Stimulated activated CD8-positive, alpha-beta memory T cell treated with anti-CD3 and anti-CD28 coated beads, Interleukin-7, amount 100 ng/mL, for 1 hour (primary cell): ENCODE measurements at places on chromosomes 1 and 21.

DNA sequence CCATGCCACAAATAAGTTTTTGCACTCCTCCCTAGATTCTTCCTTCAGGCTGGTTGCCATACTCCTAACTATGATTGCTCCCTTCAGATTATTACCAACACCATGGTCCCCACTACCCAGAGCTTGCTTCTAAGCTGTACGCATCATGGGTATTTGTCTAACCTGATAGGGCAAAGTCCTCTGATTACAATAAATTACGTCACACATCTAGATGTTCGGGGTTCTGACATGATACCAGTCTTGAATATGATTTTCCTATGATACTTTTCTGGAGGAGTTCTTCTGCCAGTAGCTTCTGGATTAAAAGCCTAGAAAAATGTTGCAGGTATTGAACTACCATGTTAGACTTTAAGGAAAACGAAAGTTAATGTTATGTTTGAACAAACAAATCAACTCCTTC lies 67.2 kb downstream of the NUF2 start:
- no peak for DNase-seq

DNA sequence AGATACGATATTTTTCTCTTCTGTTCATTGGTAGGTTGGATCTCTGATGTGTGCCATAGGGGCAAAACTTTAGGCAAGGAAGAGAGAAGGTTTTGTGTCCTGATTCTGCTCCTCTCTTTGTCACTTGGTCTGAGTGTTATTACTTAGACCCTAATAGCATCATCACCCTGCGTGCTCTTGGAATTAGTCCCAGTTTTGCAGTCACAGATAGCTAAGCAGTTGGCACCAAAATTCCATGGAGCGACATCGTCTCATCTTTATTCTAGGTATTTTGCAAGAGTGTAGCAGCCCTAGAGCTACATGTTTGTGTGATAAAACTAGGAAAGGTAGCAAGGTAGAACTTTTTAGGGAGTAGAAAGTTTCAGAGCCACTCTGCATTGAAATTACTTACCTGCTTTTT lies 23.8 kb downstream of the PIP5K1A start:
- no peak for DNase-seq

DNA sequence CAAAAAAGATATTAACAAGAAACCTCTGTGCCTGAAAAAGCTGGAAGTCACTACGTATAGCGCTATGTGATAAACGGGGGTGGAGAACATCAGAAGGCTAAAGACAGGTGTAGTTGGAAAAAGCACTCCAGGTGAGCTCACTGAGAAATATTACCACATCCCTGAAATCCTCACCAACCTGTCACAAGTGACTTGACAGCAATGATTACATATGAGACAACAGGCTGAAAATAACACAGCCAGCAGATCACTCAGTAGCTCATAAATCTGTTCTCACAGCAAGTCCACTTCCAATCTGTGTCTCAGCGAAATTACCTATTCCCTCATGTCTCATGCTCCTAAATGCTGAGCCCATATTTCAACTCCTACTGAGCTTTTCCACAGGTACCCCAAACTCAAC lies 120.5 kb downstream of the UBR4 start:
- DNase-seq: no peak

GRCh38 chr1:238384381-238384780 lies 493.7 kb upstream of the ZP4 start:
- no peak for DNase-seq

DNA sequence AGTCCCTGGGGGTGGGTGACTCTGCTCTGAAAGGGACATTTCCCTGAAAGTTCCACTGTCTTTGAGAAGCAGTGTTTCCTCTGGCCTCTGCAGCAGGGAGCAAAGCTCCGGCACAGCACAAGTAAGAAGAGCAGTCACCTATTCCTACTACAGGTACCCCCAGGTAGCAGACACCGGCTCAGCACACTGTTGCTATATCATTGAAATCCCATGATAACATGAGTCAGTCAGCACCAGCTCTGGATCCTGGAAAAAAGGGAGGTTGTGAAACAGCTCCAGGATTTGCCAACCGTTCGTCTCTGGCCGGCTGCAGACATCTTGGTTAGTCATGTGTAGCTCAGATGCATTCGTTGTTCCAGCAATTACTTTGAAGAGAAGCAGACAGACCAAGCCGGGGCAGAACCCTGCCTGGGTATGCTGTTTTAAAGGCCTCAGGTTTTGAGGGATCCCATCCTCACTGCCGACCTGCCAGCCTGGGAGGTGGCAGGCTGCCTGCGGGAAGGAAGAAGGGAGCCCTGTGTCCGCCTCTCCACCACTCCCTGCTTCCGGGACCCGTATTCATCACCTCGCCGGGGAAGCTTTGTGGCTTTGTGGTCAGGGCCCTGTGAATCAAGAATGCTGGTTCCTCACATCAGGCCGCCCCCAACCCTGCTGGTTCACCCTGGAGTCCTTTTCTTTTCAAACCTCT lies 139.2 kb downstream of the CLIC6 start:
- peak; percentile 23 for DNase-seq
